ENCODE measurements at places on chromosomes 7 and 10. TPM values are rescaled to one million over a fixed set of nuclear protein-coding genes. Genes with fewer than 3 reads are reported as not detected.

The EN2 gene
- not detected for total RNA-seq

The ARHGAP22 gene
- total RNA-seq, result 7.0 TPM

The WEE2 gene
- not detected for total RNA-seq

The RBP4 gene
- not detected for total RNA-seq

The GJD4 gene
- total RNA-seq, result not detected

The FFAR4 gene
- not detected for total RNA-seq

The SHH gene
- not detected for total RNA-seq

The HOXA6 gene
- 4.3 TPM for total RNA-seq

The PWWP2B gene
- 12.0 TPM for total RNA-seq

The TRIM74 gene
- total RNA-seq, result not detected

The OPN4 gene
- total RNA-seq, result not detected

The FAM237B gene
- total RNA-seq, result not detected

The CRHR2 gene
- total RNA-seq, result not detected

The MRLN gene
- total RNA-seq, result not detected

The GNAI1 gene
- 47.2 TPM for total RNA-seq

The LIPF gene
- not detected for total RNA-seq

The METTL2B gene
- total RNA-seq, result 24.7 TPM

The GRM3 gene
- not detected for total RNA-seq

The NPC1L1 gene
- total RNA-seq, result not detected

The KCNIP2 gene
- total RNA-seq, result 0.57 TPM

The PRLHR gene
- total RNA-seq, result not detected

The NUDT5 gene
- 66.7 TPM for total RNA-seq

The UCMA gene
- not detected for total RNA-seq

The HOXA10 gene
- 23.3 TPM for total RNA-seq

The ADARB2 gene
- not detected for total RNA-seq

The DDIT4 gene
- total RNA-seq, result 134 TPM

The AP3M1 gene
- 43.3 TPM for total RNA-seq

The TEX47 gene
- total RNA-seq, result not detected

The ELFN1 gene
- total RNA-seq, result under 0.01 TPM

The COPG2 gene
- 40.7 TPM for total RNA-seq

The CCDC6 gene
- 33.9 TPM for total RNA-seq

The BAIAP2L1 gene
- 10.2 TPM for total RNA-seq

The MYH16 gene
- 0.43 TPM for total RNA-seq

The LRGUK gene
- under 0.01 TPM for total RNA-seq
